Gastrocnemius medialis (tissue), 4 donors: ENCODE measurements at places on chromosomes 1 and 21. TPM values are rescaled to one million over a fixed set of nuclear protein-coding genes. Genes with fewer than 3 reads are reported as not detected.

GRCh38 chr1:234781241-234782065 is 171.5 kb upstream of the IRF2BP2 start:
- DNase-seq: no peak

DNA sequence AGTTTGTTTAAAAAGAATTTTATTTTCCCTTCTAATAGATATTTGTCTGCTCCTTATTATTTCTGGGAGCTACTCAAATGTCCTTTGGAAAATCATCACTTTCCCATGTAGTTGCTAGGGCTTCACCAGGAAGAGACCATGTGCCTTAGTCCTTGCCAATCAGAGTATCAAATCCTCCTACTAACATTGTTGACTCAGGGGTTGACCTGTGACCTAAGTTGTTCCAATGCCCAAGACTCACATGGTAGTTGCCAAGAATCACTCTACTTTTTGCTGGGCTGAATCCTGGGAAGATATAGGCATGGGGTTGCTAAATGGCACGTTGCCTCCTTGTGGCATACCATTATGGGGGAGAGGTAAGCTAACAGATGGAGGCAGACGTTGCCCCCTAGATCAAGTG is 58.2 kb upstream of the FOXD3 start:
- DNase-seq: no peak

DNA sequence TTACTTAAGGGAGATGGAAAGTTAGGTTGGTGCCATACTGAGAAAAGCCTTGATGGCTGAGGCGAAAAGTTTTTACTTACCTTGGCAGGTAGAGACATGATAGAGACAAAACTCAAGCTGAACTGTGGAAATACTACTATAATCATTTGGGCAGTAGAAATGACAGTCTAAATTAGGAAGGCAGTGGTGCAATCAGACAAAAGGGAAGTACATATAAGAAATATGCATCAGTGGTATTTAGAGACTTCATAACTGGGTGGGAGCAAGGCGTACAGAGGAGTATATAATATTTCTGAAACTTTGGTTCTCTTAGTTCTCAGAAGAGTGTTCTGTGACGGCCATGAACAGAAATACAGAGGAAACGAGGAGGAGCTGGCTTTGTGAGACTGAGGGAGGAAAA is 2.4 kb upstream of the CEP350 start:
- no peak for DNase-seq

DNA sequence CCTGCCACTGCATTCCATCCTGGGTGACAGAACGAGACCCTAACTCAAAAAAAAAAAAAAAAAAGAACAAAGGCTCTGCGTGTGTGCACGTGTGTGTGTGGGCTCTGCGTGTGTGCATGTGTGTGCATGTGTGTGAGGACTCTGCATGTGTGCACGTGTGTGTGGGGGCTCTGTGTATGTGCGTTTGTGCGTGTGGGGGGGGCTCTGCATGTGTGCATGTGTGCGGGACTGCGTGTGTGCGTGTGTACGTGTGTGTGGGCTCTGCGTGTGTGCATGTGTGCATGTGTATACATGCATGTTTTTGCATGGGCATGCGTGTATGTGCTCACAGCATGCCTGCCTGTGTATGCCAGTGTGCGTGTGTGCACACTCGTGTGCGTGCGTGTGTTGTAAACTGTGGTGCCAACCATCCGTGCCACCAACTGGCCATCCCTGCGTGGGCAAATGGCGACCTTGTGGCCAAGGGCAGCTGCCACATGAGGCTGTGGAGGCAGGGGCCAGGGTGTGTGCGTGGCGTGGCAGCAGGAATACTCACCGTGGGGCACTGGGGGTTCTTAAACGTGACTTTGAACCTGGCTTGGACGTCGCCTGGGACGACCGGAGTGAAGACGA is 26.8 kb upstream of the TMEM52 start:
- no peak for DNase-seq

DNA sequence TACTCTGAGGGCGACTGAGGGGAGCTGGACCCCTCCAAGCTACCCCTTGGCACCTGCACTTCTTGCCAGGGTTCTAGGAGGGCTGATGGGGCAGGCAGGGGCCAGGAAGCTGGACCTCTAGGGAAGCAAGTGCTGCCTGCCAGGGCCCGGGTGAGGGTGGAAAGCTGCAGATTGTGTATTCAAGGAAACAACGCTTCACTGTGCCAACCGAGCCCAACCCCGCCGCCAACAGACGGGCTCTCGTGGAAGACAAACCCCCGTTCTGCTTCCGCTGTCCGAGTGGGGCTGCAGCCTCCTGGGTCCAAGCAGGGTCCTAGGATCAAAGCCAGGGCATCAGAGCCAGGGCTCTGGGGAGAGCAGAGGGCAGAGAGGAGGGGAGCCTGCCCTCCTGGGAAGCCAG is 3.2 kb downstream of the EFHD2 start:
- DNase-seq: no peak

DNA sequence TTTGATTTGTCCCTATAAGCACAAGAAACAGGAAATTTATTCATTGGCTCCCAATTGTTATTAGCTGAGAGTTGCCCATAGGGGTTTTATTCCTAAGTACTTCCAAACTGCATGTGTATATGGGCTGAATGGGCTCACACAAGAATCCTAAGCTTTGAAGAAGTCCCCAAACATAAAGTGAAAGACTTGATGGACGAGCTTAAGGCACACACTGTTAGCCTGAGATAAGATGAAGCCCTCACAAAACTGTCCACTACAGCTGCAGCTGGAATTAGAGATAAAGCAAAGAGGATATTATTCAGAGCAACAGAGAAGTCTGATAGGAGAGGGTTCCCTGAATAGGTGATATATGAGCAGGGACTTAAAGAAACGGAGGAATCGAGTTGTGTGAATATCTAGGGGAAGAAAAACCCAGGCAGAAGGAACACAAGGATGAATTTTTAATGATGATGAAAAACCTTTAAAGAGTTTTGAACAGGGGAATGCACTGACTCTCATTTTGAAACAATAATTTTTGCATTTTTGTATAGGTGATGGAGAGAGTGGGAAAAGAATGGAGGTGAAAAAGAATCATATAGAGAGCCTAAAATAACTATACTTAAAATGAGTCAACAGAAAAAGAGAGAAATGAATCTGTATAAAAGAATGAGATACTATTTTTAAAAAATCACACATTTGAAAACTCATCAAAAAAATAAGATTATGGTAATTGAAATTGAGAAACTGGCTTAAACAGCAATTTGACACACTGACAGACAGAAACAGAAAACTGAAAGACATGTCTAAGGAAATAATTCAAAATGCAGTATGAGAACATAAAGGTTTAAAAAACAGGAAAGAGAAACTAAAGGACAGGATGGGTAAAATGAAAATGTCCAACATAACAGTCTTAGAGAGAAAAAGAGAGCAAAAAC is 133.6 kb upstream of the POGK start:
- DNase-seq: no peak

- no peak for DNase-seq
Measured at GRCh38 chr1:239944666-239945065, 147.0 kb upstream of the FMN2 start.

DNA sequence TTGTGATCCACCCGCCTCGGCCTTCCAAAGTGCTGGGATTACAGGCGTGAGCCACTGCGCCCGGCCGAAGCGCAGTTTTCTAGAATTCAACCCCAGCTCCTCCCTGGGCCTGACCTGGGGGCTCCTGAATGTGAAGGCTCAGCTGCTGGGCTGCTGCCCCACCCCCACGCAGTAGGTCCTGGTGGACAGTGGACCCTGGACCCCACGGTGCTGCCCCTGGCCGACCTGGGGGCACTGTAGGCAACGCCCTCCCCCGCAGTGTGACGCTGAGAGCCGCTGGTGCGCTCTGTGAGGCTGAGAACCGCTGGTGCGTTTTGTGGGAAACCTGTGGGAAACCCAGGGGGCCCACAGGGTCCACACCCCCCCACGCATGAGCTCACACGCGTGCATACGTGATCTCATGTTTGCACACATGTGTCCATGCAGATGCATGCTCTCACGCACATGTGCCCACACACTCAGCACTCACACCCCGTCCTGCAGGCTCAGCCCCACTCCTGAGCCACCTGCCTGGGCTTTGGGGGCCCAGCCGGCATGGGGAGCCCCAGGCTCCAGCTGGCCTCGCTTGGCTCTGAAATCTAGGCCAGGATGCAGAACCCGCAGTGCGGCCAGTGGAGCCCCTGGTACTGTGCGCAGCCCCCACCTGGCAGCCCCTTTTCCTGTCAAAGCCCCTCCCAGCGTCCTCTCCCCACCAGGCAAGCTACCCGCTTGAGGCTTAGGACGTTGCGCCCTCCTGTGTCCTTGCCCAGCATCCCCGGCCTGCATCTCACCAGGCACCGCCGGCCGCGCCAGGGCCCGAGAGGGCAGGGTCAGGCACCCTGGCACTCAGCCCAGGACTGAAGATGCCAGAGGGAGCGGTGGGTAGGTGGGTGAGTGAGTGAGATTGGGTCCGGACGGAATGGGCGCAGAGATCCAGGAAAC is 67.7 kb downstream of the COL18A1 start:
- no peak for DNase-seq

- no peak for DNase-seq
Measured at GRCh38 chr1:64114012-64114525, 89.4 kb upstream of the UBE2U start.

- DNase-seq: no peak
Measured at GRCh38 chr1:44908427-44908826, 65.4 kb upstream of the PTCH2 start.

DNA sequence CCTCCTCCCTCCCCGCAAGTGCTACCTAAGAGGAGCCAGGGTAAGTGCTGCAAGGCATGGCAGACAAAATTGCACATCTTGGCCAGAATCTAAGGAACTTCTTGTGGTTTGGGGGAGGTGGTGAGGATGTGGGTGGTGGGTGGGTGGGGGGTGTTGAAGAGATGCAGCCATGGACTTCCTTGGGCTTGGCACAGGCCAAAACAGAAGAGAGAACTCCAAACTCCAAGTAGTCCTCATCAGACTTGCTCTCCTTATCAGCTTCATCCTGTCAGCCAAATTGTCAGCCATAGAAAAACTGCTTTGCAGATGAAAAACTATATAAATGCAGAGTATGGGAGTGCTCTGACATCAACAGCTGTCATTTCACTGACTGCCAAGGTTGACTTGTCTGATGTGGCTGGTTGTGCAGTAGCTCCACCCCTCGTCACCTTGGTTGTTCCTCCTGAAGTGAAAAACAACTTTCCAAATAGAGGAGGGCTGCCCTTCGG is 7.1 kb downstream of the AMIGO1 start:
- DNase-seq: no peak

- no peak for DNase-seq
Measured at GRCh38 chr1:70041317-70042045, 163.9 kb downstream of the LRRC40 start.

DNA sequence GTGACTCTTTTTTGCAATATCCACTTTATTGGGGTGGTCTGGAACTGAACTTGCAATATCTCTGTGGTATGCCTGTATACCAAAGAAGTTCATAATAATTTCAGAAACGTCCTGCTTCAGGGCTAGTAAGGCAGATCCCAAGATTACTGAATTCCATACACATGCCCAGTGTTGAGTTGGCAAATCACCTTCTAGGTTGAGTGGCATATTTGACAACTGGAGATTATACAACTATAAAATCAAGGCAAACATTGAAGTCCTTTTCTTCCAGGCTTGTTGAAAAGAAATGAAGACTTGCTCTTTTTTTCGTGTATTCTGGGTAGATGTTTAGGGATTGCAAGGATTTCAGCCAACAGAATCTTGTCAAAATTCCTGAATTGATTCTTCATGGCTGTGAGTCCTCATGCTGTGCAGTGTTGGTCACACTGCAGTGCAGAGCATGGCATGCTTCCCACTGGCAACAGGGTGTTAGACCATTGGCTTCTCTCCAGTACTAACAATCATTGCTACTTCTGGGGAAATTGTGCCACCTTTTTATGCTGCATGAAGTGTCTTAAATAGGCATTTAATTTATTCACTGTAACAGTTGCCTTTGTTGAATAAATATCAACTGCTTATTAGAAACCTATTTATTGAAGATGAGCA is 367.1 kb upstream of the ADGRL4 start:
- no peak for DNase-seq

Gene GSTM4
- 26.1 TPM for total RNA-seq

Gene SLC25A34
- 17.2 TPM for total RNA-seq

Gene KRTAP19-1
- total RNA-seq: not detected

Gene UBL4B
- not detected for total RNA-seq

Gene ACBD6
- 27.4 TPM for total RNA-seq

Gene GJA8
- total RNA-seq: not detected

Gene DDR2
- total RNA-seq: 9.8 TPM

Gene GRHL3
- total RNA-seq: not detected
